ENCODE measurements at places on chromosomes 4 and X.

- DNase-seq: no peak
These were observed 18.6 kb downstream of the FHDC1 start for GRCh38 chr4:152954741-152955140.

GRCh38 chrX:374596-374995 lies 12.1 kb downstream of the PPP2R3B start:
- DNase-seq: no peak

DNA sequence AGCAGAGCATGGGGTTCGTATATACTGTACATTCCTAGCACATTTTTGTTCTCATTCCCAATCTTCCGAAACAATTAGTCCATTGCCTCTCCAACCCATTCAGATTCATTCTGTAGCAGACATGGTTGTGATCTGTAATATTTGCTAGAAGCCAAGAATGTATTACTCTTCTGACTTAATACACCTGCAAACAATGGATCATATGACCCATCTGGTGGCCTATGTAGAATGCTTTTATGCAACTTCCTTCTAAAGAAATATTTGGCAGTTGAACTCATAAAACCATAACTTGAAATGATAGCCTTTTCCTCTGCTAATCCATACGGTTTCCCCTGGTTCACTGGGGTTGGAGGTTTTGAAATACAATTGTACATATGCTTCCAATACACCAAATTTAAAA lies 32.8 kb upstream of the SGMS2 start:
- no peak for DNase-seq

- no peak for DNase-seq
These were observed 6.0 kb upstream of the BMP2K start for GRCh38 chr4:78770091-78770642.

DNA sequence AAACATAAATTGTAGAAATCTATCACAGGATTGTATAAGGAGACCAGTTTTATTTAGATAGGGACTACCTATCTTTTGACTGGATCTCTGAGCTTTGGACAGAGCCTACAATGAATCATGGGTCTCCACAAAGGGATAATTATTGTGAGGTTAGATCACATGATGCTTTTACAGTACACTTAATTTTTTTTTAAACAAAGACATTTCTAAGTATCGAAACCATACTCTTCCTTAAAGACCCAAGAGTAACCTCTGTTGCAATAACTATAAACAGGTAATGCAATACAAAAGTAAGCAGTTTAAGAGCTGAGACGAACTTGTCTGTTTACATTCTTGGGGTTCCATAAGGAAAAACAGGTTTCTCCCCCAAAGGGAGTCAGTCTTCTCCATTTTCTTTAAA lies 64.3 kb upstream of the GABRE start:
- DNase-seq: no peak

DNA sequence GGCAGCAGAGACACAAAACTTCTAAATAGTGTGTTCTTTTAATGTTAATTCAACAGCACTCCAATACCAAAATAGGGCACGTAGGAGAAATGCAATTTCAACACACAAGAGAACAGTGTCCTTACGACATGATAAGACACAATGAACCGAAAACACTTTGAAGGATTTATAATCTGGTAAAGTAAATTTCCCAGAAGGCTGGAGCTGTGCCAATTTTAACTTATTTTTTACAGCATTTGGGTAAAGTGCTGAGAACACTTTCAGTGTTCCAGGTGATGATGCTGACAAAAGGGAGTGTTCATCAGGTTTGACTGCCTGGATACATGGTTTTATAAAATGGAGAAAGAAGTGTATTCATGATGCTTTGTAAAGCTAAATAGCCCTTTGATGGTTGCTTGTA lies 76.5 kb downstream of the MAPK10 start:
- no peak for DNase-seq
